Stimulated activated CD8-positive, alpha-beta memory T cell treated with anti-CD3 and anti-CD28 coated beads, Interleukin-12 subunit alpha, Interleukin-12 subunit beta, amount 100 ng/mL, for 1 hour (primary cell): ENCODE measurements at places on chromosomes 5 and 9.
A peak's percentile ranks its signal among the peaks of the same experiment; 100 is the strongest.

DNA sequence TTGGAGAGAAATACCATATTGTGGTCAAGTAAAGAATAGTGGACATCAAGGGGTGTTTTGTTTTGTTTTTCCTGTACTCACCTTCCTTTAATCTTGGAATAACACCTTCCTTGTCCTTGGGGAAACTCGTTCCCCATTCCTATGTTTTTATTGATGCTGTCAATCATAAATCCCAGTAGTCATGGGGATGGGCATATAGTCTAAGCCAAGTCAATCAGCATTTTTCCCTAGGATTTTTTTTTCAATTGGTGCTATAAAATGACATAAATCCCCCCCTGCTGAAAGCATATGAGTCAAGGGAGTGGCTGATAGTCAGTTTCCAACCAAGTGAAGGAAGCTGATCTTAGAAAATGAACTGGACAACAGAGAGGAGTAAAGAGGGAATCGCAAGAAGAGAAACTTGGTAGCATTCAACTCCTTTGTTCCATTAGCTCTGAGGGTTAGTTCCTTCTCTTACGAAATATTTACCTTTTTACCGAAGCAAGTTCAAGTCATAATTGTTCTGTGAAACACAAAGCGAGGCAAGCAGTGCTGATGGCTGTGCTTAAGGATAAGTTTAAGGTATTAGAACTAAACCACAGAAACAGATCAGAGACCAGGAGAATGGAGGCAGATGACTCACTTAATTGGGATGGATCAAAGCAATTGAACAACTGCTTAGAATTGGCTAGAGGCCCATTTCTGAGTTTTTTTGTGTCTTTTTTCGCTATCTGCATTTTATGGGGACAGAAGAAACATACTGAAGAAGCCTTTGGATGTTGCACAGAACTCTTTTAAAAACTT is 218.6 kb downstream of the SEMA6A start:
- no peak for DNase-seq

DNA sequence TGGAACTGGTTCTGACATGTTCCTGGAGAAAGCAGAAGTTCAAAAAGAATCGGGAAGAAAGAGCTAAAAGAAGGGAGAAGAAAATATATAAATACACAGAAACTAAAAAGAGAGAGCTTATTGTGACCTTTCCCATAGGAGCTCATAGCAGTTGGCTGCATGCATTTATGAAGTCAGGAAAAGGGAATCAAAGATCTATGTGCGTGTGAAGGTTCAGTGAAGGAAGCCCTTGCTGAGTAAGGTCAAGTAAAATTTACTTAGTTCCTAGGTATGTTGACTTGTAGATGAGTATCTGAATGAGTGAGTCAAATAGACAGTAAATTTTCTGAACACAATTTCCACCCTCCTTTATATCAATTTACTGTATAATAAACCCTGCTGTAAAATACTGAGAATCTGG is 632.5 kb downstream of the SLCO4C1 start:
- DNase-seq, result no peak

GRCh38 chr9:7358876-7359275 is 440.7 kb downstream of the DMAC1 start:
- no peak for DNase-seq

- no peak for DNase-seq
Measured at GRCh38 chr5:142023836-142024235, 11.0 kb upstream of the GNPDA1 start.

DNA sequence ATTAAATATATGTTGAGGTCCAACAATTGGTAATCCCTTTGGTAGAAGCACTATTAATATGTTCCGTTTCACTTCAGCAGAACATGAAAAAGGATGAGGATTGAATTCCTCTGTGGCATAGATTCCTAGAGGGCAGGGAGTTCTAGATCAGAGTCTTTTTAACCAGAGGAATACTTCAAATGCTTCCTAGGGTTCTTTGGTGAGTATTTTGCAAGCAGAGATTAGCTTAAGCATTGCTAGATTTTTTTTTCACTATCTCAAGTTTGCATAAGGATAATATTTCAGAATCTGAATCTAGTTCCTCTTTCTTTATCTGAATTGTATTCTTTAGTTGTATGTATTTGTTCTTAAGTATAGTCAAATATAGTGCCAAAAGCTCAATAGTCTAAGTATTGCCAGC is 116.6 kb upstream of the ADAMTSL1 start:
- DNase-seq, result no peak

DNA sequence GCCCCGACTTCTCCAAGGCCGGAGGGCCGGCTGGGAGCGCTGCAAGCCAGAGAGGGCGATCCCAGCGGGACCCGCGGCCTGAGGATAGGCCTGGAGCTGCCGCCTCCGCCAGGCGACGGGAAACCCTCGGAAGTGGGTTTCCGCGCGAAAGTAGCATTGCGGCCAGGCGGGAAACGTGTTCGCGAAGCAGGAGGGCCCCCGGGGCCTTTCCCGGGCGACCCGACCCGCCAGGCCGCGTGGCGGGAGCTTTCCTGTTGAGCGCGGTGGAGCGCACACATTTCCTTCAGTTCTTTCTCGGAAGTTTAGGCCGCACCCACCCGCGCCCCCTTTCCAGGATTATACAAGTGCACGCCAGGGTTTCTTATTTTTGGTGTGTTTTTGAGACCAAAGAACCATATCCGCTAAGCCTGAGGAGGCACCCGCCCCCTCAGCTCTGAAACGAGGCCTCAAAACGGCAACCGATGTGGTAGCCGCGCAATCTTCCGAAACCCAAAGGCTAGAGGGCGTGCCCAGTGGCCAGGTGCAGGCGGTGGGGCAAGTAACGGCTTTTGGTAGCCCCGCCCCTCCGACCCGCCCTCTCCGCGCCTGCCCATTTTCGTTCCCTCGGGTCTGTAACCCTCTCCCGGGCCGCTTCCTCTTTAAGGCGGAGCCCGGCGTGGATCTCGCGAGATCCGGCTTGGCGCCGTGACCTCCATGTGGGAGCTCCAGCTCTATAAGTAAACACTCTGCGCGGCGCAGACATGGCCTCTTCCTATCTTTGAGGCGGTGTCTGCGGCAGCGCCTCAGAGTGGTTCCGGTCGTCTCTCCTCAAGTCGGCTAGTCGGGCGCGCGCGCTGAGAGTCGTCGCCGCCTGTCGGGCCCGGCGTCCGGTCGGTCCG is at the start of gene UHRF2:
Gene UHRF2, plus strand, starts transcription at position 713 of the 878 bp plus-strand sequence. CDS start 292 bp downstream, outside the sequence.
- DNase-seq, result peak; percentile 98

GRCh38 chr5:54904425-54904824 is 81.0 kb downstream of the ESM1 start:
- no peak for DNase-seq

GRCh38 chr9:75812141-75812540 is 78.3 kb upstream of the PCSK5 start:
- no peak for DNase-seq

GRCh38 chr5:97194366-97194765 is 11.3 kb upstream of the RIOK2 start:
- no peak for DNase-seq

GRCh38 chr5:4781299-4781698 is 358.8 kb upstream of the ADAMTS16 start:
- DNase-seq, result no peak

GRCh38 chr9:76023715-76024195 is 133.3 kb downstream of the PCSK5 start:
- peak; percentile 20 for DNase-seq

- DNase-seq, result no peak
Measured at GRCh38 chr5:16957304-16958196, 21.5 kb upstream of the MYO10 start.

DNA sequence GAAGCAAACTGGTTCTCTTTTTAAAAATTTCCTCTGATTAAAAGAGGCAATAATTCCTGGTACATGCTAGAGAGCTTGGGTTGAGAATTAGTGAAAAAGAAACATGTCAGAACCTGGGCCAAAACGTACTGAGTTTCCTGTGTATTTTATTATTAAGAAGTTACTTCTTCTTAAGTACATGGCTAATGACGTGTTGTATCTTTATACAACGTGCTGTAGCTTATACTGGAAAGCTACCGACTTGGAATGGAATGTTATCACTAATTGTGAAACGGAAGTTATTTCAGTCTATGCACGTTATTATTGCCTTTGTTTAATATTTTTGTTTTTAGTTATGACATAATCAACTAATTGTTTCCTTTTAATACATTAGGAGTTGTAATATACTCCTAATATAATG is 43.1 kb downstream of the ZNF366 start:
- DNase-seq, result no peak

GRCh38 chr5:57724836-57725235 is 242.2 kb upstream of the ACTBL2 start:
- no peak for DNase-seq
